ENCODE measurements at places on chromosomes 5 and 9.

DNA sequence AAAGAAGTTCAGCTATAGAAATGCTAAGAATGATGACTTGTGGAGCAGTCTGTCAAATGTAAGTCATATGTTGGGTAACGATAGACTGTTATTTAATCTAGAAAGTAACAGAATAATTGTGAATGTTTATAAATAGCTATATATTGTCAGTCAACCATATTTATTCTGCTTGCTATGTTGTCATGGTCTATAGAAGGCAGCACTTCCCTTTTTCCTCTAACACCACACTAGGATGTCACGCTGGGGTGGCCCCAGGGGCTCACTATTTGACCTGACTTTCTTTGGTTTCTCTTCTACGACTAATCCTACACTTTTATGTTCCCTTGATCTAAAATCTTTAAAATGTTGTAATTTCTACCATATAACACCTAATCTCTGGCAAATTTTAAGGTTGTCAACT is 20.5 kb downstream of the ERAP2 start:
- DNase-seq, result no peak

- no peak for DNase-seq
These were observed 409.4 kb upstream of the PTGER4 start for GRCh38 chr5:40270274-40270845.

DNA sequence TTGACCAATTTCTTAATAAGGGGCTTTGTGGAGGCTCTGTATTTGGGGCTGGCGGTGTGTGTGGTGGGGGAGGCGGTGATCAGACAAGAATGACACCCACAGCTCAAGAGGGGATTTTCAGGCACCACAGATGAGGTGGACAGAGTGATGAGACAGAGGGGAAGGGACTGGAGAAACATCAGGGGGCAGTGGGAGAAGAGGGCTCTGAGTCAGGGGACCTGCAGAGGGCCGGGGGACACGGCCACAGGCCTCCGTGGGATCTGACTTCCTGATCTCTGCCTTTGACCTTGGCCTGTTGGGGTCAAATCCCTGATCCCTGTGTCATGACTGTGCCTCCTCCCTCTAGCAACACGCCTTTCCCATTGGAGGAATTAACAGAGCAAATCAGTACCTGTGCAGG is 197.7 kb downstream of the C9orf50 start:
- no peak for DNase-seq

GRCh38 chr9:110180511-110181434 is 27.2 kb downstream of the C9orf152 start:
- DNase-seq, result no peak

GRCh38 chr5:171624396-171624795 is 161.2 kb upstream of the SMIM23 start:
- no peak for DNase-seq

GRCh38 chr5:41246376-41246775 is 33.0 kb upstream of the C6 start:
- DNase-seq, result no peak

DNA sequence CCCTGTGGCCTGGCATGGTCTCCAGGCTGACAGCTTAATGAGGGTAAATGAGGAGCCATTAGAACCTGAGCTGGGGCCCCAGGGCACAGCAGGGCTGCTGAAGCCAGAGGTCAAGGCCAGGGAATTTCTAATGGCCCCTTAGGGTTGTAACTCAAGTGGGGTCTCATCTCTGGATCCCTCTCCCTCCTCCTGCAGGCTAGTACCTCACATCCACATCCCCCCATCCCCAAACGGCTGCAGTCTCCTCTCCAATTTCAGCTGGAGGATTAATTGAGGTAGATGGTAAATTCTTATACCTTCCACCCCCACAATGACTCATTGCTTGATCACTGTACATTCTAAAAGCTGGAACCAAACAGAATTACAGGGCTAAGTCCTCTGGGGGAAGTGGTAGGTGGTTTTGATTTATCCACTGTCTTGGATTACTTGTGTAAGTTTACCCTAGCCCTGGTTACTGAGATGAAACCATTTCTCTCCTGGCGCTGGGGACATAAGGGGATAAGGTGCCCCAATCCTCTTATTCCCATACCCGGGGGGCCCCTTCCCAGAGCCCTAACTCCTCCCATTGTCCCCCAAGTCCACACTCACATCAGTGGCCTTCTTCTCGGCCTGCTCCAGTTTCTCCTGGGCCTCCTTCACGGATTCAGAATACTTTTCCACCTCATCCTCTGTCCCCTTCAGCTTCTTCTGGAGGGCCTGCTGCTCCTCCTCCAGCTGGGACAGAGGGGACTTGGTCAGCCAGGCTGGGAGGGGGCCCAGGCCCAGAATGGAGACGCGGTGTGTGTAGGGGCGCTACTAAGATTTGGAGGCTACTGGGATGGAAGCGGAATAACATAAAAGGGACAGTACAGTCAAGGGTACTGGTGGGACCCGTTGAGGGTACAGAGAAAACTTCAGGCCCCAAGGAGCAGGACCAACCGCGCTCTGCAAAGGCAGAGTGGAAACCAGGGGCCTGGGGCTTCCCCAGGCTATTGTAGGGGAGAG is 875 bp downstream of the TPM2 start:
- DNase-seq, result no peak

DNA sequence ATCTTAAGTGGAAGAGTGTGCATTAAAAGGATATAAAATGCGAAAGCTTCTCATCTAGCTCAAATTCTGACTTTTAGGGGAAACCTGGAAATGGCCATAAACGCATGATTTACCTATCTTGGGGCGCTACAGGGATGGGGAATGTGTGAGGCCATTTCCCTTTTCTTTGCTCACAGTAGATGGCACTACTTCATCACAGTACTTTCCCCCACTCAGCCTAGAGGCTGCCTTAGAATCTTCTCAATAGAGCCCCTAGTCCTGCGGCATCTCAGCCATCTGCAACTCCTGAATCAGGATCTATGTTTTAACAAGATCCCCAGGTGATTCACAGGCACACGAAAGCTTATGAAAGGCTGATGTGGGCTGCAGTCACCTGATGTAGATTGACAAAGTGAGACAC is 110.8 kb downstream of the LHFPL2 start:
- no peak for DNase-seq

- DNase-seq, result no peak
These were observed 329.2 kb upstream of the PRR16 start for GRCh38 chr5:120134944-120135343.

DNA sequence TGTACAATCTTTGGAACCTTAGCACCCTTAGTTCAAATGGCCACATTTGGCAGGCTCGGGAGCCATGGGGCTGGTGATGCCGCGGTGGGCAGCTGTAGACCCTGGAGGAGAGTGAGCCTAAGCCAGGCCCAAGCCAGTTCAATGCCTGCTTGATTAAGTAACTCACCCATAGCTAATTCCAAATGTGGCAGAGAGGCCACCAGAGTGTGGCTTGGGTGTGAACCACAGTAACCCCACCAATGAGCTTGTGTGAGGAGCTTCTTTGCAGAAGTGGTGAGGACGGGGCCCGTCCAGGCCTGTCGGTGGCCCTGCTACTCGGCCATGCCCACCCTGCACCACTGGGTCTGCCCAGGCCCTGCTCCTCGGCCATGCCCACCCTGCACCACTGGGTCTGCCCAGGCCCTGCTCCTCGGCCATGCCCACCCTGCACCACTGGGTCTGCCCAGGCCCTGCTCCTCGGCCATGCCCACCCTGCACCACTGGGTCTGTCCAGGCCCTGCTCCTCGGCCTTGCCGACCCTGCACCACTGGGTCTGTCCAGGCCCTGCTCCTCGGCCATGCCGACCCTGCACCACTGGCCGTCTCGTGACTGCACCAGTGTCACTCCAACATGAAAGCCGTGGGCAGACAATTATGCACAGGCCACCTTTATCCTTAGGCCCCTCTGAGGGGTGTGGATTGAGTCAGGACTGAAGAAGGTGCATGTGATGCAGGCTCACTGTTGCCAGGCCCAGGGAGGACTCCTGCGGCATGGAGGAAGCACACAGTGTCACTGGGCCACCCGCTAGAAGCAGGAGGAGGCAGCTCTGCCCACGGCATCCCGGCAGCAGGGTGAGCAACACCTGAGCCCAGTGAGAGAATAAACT is 75.4 kb downstream of the MRPL36 start:
- no peak for DNase-seq

DNA sequence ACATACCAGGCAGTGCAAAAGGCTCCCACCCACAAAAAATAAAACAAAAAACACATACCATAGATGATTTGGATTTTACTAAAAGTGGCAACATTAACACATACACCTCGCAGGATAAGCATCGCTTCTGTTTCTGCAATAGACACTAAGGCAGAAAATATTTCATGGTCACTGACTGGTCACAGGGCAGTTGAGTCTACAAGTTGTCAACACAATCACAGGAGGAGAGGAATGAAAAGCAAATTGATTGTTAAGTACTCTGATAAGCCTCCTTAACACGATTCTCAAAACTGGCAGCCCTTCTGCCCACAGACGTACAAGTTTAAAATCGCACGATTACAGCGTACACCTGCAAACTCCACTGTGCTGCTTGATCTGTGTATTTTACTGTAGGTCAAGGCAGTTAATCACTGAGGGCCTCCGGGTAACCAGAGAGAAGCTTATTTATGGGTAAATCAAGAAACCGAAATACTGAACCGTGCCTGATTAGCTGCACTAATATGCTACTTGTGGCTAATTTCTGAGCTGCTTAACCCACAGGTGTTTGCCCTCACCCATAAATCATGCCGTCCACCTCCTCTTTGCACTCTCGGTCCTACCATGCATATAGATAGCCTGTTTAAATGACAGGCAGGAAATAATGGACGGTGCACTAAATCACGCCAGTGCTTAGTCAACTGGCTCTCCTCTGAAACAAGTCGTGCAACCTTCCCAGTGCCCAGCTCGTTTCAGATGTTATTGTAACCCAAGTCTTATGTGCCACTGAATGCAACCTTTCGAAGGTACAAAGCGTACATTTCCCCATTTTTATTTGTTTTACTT is 659.4 kb upstream of the ADAMTS16 start:
- no peak for DNase-seq

DNA sequence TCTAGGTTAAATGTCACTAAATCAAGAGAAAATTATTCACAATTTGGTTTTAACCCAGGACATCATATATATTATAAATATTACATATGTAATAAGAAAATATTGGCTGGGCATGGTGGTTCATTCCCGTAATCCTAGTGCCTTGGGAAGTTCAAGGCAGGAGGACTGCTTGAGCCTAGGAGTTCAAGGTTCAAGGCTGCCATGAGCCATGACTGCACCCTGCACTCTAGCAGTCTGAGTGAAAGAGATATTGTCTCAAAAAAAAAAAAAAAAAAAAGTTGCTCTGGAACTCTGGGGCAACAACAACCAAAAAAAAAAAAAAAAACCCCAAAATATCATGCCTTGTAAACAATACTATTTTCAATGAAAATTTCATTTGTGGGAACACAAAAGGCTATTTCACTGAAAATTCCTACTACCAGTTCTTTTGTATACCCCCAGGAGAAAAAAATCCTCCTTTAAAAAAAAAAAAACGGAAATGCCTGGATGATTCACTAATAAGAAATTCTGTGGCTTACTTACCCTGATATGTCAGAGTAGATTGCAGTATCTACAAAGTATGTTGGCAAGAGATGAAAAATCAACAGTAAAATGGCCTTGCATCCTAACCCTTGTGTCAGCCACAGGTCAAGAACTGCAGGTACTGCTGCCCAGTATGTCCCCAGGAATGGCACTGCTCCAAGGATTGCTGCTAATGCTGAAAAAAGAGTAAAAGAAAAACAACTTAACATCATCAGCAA is 22.6 kb upstream of the CTNNAL1 start:
- DNase-seq, result no peak

GRCh38 chr5:133357758-133358157 is 254.6 kb downstream of the FSTL4 start:
- DNase-seq, result no peak

GRCh38 chr5:104344809-104345208 is 782.2 kb upstream of the NUDT12 start:
- DNase-seq, result no peak
